ENCODE measurements at places on chromosomes 4 and X. TPM values are rescaled to one million over a fixed set of nuclear protein-coding genes. Genes with fewer than 3 reads are reported as not detected.

KANTR gene
- 8.6 TPM for total RNA-seq

GPC4 gene
- total RNA-seq = not detected

PAGE1 gene
- total RNA-seq = not detected

ABRAXAS1 gene
- total RNA-seq = 14.0 TPM

ANXA3 gene
- 78.4 TPM for total RNA-seq

SPARCL1 gene
- not detected for total RNA-seq

PPEF2 gene
- not detected for total RNA-seq

MAP7D2 gene
- total RNA-seq = 0.15 TPM

BEX2 gene
- 0.88 TPM for total RNA-seq

EMCN gene
- 97.3 TPM for total RNA-seq

PABPC5 gene
- 0.44 TPM for total RNA-seq

RNF212 gene
- total RNA-seq = 2.3 TPM

SEPSECS gene
- 5.8 TPM for total RNA-seq

CXCL3 gene
- 1.3 TPM for total RNA-seq

CENPVL2 gene
- total RNA-seq = not detected

SHROOM4 gene
- total RNA-seq = 58.7 TPM

TRAM1L1 gene
- total RNA-seq = 0.88 TPM

CWH43 gene
- total RNA-seq = not detected

ENPEP gene
- not detected for total RNA-seq

SSX3 gene
- not detected for total RNA-seq

TRPC5OS gene
- total RNA-seq = not detected

MAGIX gene
- 0.48 TPM for total RNA-seq

PPP1R2C gene
- not detected for total RNA-seq

RBM47 gene
- total RNA-seq = not detected

ZFP42 gene
- total RNA-seq = not detected

ZCCHC4 gene
- total RNA-seq = 10.9 TPM

COL4A5 gene
- 28.1 TPM for total RNA-seq

CT47B1 gene
- total RNA-seq = not detected

GPR82 gene
- total RNA-seq = not detected

AMTN gene
- total RNA-seq = not detected

CT45A2 gene
- not detected for total RNA-seq

GABRE gene
- total RNA-seq = 6.1 TPM

UGT2B10 gene
- total RNA-seq = not detected

STK32B gene
- 7.8 TPM for total RNA-seq

TMEM184C gene
- total RNA-seq = 27.1 TPM

OPHN1 gene
- 6.2 TPM for total RNA-seq

DGKK gene
- not detected for total RNA-seq

CHRDL1 gene
- not detected for total RNA-seq

ODAPH gene
- total RNA-seq = not detected

SSX2 gene
- total RNA-seq = not detected

SPATA4 gene
- not detected for total RNA-seq

ASB9 gene
- total RNA-seq = 5.6 TPM

ETDA gene
- total RNA-seq = not detected

GAGE12E gene
- not detected for total RNA-seq

MGAT4D gene
- total RNA-seq = not detected

CSAG3 gene
- not detected for total RNA-seq

SSX2B gene
- not detected for total RNA-seq

PTPN13 gene
- total RNA-seq = 2.2 TPM

VCX2 gene
- not detected for total RNA-seq

ITGB1BP2 gene
- 4.6 TPM for total RNA-seq

LNX1 gene
- total RNA-seq = 1.3 TPM

SOWAHD gene
- not detected for total RNA-seq

ACE2 gene
- not detected for total RNA-seq

Measured in endothelial cell of umbilical vein (primary cell).